ENCODE measurements at places on chromosomes 6 and 20.

- no peak for DNase-seq
Observed at GRCh38 chr6:30044630-30045029, 16.4 kb upstream of the POLR1H start.

- no peak for DNase-seq
Observed at GRCh38 chr20:42656130-42656529, 533.6 kb downstream of the PTPRT start.

DNA sequence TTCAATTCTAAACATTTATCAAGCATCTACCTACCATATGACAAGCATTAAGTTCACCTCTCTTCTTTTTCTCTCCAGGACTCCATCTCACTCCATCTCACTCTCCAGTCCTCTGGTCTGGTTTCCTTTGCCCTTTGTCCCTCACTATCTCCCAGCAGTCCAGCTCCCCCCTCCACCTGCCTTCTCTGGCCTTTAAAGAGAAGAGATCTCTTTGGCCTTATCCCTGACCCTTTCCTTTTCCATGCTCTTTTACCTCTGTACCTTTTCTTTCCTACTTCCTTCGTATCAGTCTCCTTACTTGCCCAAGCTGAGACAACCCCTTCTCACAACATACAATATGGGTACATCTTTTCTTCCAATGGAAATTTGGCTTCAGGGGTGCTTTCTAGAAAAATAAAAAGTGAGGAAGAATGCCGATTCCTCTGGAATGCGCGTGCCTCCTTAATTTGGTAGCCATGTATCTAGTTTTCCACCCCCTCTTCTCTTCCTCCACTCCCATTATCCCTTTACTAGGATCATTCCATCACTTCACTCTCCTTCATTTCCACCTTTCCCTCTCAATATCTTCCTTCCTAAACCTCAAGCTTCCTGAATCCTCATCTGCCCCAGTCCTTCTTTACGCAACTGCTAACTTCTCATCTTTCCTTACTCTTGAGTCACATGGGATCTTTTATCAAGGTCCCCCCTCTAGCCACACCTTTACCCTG lies 745 bp upstream of the AGPAT1 start:
- no peak for DNase-seq

GRCh38 chr6:1348675-1349074 lies 36.8 kb downstream of the FOXQ1 start:
- no peak for DNase-seq

- DNase-seq: no peak
Observed at GRCh38 chr6:82761674-82762345, 303.8 kb downstream of the UBE3D start.

GRCh38 chr20:55159230-55159629 lies 683.8 kb downstream of the DOK5 start:
- no peak for DNase-seq

DNA sequence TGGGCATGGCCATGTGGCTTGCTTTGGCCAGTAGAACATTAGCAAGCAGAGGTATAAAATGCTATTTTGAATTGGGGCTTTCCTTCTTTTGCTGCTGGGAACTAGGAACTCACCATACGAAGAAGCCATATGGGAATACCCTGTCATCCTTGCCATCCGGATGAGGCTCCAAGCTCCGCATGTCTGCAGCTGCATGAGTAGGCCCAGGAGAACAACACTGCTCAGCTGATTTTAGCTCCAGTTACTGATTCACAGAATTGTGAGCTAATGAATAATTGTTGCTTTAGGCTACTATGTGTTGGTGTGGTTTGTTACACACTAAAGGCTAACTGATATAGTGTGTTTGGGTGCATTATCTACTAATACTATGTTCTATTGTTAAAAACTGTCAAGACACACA lies 2.7 kb upstream of the PLCB4 start:
- DNase-seq: no peak

DNA sequence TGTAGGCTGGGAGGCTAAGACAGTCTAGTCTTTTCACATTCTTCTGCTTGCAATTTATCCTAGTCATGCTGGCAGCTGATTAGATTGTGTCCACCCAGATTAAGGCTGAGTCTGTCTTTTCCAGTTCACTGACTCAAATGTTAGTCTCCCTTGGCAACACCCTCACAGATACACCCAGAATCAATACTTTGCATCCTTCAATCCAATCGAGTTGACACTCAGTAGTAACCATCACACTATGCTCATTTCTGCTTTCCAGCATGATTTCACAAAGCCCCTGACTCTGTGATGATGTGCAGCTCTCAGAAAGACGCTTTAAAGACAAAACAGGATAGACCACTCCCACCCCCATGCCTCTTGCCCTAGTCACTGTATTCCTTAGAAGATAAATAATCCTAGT lies 693.0 kb downstream of the HTR1B start:
- no peak for DNase-seq

DNA sequence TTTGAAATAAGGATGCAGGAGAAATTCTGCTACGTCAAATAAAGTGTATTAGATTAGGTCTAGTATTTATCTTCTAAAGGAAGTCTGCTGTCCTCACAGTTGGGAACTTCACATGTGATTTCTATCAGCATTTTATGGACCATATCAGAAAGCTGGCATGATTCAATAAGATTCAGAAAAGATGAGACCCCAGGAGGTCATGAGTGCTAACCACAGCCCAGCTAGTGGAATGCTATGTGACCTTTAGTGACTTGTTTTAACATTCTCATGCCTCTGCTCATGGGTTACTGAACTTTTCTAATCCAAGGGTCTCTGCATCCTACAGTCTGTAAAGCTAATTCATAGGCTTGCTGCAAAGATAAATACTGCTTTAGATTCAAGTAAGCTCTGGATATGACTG lies 150.1 kb downstream of the GMPR start:
- no peak for DNase-seq

DNA sequence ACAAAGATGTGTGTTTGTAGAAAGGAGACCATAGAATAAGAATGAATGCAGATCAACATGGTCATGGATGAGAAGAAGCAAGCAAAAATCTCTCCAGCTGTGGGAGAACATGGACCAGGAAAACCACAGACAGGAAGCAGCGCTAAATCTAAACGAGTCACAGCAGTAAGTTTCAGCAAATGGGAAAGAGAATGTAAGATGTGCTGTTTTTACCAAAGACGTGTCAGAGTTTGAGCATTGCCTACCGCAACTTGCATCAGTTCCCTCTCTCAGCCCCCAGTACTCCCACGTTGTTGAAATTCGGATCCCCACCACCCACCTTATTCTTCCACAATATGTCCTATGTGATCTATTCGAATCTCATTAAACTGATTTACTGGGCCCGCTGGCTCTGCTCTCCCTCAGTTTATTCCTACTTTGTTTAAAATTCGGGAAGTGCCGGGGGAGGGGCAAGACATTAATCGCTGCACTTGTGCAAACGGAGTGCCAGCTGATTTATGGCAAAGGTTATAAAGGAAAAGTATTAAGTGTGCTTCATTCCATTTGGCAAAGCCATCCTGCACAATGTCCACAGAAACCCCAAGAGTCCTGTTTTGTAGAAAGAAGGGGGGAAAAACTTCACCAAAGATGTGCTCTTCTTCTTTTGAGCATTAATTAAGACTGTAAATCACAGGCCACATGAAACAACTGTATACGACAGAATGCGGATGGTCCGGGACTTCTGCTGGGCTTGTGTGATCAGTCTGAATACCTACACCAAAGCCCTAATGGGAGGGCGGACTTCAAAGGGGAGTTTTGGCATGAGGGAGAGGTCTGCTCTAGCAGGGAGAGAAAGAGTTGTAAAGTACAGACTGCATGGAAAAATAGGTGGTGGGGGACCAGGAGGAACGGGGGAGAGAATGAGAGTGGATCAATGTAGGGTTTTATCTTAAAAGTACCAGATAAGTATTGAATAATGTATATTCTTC lies 59.1 kb upstream of the PRDM1 start:
- DNase-seq: no peak

DNA sequence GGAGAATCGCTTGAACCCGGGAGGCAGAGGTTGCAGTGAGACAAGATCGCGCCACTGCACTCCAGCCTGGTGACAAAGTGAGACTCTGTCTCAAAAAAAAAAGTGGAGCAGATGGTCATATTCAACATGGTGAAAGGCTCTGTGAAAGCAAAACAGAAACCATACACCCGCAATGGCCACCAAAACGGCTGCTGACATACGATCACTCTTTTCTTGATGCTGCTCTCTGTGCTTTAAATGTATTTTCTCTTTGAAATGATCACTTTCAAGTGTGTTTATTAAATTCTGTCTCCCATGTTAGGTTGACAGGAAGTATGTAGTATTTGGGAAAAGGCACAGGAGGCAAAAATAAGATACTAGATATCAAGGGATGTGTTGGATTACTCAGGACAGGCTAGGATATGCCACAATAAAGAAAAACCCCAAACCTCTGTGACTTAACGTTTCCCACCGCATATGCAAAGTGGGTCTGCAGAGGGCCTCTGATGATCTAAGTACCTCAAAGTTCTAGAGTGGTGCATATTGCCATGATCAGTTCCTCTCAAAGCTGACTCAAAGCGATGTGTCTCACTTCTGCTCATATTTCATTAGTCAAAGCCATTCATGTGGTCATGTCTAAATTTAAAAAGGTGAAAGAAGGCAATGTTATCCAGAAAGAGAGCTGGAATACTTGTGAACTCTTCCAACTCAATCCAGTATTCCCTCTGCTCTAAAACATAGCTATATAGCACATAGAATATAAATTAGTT lies 155.1 kb upstream of the SOX4 start:
- no peak for DNase-seq

DNA sequence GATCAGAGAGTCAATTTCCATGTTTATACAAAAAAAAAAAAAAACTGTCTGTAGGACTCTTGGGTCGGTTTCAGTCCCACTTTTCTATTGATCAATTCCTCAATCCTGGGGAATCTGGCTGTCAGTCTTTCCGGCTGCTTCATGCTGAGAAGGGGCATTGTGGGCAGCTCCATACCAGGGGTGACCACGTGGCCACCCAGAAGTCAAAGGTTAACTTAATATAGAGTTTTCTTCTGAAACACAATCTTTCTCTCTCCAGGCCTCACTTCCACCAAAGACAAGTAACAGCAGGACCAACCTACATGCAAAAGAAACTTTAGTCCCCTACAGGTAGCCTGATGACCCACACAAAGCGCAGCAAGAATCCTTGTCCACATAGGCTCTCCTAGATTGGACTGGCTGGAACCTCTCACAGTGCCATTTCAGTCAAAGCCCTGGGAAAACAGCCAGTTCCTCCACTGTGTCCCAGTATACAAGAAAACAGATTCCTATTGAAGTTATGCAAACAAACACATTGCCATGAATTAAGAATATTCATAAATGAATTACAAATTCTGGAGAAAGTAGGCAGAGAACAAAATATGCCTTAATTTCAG lies 18.5 kb upstream of the SERPINB9 start:
- no peak for DNase-seq

DNA sequence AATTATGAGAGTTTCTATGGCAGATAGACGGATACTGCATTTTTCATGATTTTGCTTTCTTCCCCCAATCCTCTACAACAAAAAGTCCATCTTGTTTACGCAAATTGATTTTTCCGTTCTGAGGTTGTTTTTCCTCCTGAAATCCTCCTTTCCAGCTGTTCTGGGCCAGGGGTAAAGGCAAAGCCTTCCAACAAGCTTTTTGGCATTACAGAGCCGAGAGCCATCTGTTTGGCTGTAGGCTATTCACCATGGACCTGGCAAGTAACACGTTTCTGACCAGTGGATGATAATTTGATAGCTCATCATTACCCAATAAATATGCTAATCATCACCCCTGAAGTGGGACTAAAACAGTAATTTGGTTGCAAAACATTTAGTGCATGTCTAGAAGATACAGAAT lies 226.5 kb downstream of the CBLN4 start:
- DNase-seq: no peak

DNA sequence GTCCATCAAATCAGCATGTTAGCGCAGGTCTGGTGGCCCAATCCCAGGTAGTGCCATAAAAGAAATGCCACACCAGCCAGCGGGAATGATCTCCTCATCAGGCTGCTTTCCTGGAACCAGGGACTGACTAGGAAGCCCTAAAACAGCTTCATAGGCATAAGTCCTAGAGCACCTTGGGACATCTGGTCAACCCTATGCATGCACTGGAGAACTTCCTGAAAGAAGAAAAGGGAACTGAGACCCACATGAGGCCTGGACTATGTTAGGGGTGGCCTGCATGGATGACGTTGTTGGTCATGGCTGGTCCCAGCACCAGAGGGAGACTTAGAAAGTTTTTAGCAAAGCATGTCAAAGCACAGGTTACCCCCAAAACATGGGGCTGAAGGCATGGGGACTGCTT lies 7.6 kb upstream of the KCNK16 start:
- DNase-seq: no peak

DNA sequence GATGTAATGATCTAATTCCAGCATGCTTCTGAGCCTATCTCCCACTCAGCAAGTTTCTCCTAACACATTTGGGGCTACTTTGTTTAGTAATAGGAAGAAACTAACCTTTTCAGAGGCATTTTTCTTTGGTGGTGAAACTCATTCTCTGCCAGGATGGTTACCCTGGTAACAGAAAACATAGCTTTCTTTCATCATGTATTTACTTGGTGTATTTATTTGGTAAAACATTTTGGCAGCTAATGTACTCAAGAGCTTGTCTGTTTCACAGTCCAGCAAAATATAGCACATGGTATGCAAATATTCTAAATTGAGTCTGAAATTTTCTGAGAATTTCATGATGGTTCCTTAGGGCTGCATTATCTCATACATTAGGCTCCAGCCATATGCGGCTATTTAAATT lies 100.0 kb downstream of the SLC35B3 start:
- DNase-seq: no peak

DNA sequence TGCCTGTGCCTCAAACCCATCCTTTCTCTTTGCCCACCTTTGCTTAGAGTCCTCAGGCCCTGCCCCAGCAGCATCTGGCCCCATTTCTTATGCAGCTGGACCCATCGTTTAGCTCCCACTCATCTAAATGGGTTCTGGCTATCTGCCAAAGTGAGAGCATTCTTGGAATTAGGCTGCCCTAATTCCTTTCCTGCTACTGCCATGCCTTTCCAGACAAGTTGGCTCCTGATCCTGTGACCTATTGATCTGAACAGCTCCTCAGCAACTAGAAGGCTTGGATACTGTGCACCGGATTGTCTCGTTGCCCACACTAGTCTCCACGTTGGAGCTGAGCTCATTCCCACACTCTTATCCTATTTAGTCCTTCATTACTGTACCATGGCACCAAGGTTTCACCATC lies 22.9 kb downstream of the DZANK1 start:
- no peak for DNase-seq

GRCh38 chr6:19297880-19298279 lies 539.3 kb upstream of the ID4 start:
- DNase-seq: no peak

GRCh38 chr6:100809346-100809745 lies 71.8 kb downstream of the ASCC3 start:
- DNase-seq: no peak

- no peak for DNase-seq
Observed at GRCh38 chr6:85923013-85923430, 280.3 kb upstream of the SYNCRIP start.

GRCh38 chr6:75449630-75450206 lies 43.9 kb downstream of the FILIP1 start:
- DNase-seq: no peak

- no peak for DNase-seq
Observed at GRCh38 chr6:116369964-116370759, 585 bp upstream of the DSE start.
